Fibroblast of skin of right quadriceps (primary cell): ENCODE measurements at places on chromosomes 4 and X.

- DNase-seq, result no peak
Observed at GRCh38 chr4:94459462-94460161, 7.9 kb downstream of the PDLIM5 start.

- peak; percentile 0 for DNase-seq
Observed at GRCh38 chrX:85611926-85612325, 232.5 kb upstream of the POF1B start.

GRCh38 chrX:105876658-105877057 lies 54.3 kb downstream of the NRK start:
- peak; percentile 1 for DNase-seq

GRCh38 chr4:9987749-9988362 lies 33.4 kb downstream of the SLC2A9 start:
- no peak for DNase-seq

DNA sequence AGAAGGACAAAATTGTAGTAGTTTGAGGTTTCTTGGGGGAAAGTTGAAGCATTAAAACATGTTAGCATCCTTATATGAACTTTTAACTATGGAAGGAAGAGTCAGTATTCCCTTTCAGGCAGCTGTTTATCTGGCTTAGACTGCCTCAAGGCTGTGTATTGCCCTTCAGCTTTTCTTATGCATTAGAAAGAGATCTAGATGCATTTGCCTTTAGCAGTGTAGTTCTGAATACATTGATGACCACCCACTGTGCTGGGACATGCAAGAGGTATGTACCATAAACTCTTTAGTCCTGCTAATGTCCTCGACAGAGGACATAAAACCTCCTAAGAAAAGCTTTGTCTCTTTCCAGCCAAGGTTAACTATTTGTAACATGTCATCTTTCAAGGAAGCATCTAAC lies 2.9 kb downstream of the FAM200B start:
- DNase-seq, result no peak

GRCh38 chrX:97399400-97399799 lies 515.7 kb downstream of the RPA4 start:
- peak; percentile 57 for DNase-seq

DNA sequence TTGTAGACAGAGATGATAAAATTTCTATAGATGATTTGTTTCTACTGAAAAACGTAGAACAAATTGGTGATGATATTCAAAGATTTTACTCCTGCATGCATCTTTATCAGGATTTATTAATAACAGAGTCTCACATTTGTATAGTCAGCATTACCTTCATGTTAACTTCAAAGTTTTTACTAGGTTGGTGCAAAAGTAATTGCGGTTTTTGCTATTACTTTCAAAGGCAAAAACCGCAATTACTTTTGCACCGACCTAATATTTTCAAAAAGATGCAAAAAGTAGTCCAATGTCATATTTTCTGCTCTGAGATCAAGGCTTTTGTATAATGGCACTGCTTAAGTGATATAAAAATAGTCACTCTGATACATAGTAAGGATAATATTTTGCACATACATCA lies 536.4 kb upstream of the ADGRL3 start:
- no peak for DNase-seq

GRCh38 chr4:106034220-106034619 lies 138.9 kb downstream of the NPNT start:
- DNase-seq, result peak; percentile 71

GRCh38 chr4:34767407-34767806 lies 1476.9 kb downstream of the ARAP2 start:
- no peak for DNase-seq

DNA sequence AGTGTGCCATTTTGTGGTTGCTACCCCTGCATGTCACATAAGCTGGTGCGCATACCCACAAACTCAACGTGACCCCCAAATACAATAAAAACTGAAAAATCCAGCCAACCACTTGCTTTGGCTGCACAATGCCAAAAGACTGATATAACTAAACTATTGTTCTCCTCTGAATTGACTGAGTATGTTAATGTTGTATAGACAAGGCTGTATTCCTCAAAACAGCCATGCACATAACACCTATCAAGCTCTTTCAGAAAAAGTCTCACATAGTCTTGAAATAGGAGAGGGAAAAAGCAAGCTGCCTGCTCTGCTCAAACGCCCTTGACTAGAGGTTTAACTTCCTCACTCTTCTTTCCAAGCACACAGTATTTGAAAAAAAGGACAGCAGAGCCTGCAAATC lies 126.4 kb upstream of the NOCT start:
- no peak for DNase-seq
